ENCODE measurements at places on chromosomes 11 and 22.

GRCh38 chr11:36453678-36454077 lies 56.4 kb downstream of the TRAF6 start:
- DNase-seq = no peak

- DNase-seq = no peak
Measured at GRCh38 chr11:69508974-69509373, 27.5 kb downstream of the LINC01488 start.

DNA sequence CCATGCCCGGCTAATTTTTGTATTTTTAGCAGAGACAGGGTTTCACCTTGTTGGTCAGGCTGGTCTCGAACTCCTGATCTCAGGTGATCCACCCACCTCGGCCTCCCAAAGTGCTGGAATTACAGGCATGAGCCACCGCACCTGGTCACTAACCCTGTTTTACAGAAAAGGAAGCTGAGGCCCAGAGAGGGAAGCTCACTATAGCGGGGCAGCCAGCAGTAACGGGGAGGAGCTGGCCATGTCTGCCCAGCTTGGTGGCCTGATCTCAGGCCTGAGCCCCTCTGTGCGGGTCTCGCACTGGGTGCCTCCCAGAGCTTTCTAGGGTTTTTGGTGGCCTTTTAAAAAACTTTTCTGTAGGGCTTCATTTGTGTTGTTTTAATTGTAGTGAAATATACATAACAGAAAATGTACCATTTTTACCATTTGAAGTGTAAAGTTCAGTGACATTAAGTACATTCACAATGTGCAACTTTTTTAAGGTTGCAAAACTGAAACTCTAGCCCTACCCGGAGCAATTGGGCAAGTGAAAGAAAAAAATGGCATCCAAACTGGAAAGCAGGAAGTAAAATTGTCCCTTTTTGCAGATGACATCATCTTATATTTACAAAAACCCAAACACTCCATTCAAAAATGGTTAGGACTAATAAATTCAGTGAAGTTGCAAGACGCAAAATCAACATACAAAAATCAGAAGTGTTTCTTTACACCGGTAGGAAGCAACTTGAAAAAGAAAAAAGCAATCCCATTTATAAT lies 14.5 kb upstream of the CYTH4 start:
- no peak for DNase-seq

DNA sequence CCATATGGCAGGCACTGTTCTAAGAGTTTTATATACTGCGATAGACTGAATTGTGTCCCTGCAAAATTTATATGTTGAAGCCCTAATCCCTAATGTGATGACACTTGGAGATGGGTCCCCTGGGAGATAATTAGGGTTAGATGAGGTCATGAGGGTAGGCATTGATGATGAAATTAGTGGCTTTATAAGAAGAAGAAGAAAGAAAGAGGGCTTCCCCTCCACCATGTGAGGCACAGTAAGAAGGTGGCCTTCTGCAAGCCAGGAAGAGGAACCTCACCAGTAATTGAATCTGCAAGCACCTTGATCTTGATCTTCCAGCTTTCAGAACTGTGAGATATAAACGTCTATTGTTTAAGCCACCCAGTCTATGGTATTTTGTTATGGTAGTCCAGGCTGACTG lies 46.6 kb upstream of the TENM4 start:
- no peak for DNase-seq

- no peak for DNase-seq
Measured at GRCh38 chr22:29306835-29307595, 565 bp downstream of the GAS2L1 start.

- DNase-seq = no peak
Measured at GRCh38 chr11:36037031-36037430, 93.2 kb downstream of the LDLRAD3 start.

DNA sequence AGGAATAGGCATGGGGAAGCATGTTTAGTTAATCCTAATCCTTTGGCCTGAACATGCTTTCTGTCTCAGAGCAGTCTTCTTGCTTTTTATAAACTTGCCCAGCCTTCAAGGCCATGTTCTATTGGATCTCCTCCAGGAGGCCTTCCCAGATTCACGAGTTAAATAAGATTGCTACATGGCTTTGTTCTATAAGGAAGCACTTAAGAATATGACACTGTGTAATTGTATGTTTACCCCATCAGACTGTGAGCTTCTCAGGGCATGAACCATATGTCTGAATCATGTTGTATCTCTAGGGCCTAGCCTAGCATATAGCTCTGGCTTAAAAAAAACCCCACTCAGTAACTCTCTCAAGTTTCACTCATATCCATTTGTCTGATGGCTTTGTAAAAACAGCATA lies 26.4 kb upstream of the UCP3 start:
- DNase-seq = no peak

DNA sequence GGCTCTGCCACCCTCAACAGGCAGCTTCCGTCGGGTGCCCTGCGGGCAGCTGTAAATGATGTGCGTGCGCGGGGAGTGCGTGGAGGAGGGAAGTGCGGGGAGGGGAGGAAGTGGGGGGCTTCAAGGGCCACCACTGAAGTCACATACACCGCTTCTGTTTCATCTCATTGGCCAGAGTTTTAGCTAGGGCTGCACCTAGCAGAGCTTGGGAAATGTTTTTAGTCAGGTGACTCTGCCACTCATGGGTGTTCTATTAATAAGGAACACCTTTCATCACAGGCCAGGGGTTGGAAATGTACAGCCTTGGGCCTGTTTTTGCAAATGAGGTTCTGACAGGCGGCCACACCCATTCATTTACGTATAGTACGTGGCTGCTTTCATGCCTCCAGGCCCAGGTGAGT lies 14.6 kb downstream of the FAM118A start:
- DNase-seq = no peak

- DNase-seq = no peak
Measured at GRCh38 chr22:37618072-37618656, 9.5 kb downstream of the GGA1 start.

DNA sequence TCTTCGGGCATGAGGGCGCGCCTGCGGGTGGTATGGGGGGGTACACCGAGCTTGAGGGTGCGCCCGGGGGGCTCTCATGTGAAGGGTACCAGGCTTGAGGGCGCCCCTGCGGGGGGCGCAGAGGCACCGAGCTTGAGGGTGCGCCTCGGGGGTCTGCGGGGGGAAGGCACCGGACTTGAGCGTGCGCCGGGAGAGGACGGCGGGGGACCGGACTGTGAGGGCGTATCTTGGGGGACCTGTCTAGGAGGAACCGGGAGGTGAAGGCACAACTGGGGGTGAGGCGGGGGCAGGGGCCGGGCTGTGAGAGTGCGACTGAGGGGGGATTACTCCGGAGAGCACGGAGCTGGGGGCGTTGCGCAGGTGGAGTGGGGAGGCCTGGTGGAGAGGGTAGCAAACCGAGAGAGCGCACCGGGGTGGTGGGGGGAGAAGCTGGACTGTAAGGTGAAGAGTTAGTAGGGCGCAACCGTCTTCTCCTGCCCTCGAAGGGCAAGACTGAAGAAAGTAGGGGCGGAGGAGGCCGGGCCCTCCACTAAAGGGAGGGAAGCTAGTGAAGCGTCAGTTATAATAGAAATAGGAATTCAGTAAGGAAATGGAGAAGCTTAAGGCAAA lies 1.1 kb upstream of the DDX6 start:
- DNase-seq = no peak

GRCh38 chr11:35714882-35715627 lies 52.5 kb downstream of the TRIM44 start:
- DNase-seq = no peak

- no peak for DNase-seq
Measured at GRCh38 chr11:78449866-78450265, 32.2 kb upstream of the GAB2 start.

- DNase-seq = no peak
Measured at GRCh38 chr11:17636721-17637120, 82.7 kb upstream of the MYOD1 start.

GRCh38 chr11:97607291-97608000 lies 1217.6 kb downstream of the JRKL start:
- no peak for DNase-seq

GRCh38 chr22:20036535-20037392 lies 15.9 kb downstream of the TANGO2 start:
- DNase-seq = no peak

GRCh38 chr22:45429981-45430775 lies 16.7 kb downstream of the RIBC2 start:
- no peak for DNase-seq

GRCh38 chr22:21807544-21808529 lies 59.6 kb downstream of the MAPK1 start:
- DNase-seq = no peak

DNA sequence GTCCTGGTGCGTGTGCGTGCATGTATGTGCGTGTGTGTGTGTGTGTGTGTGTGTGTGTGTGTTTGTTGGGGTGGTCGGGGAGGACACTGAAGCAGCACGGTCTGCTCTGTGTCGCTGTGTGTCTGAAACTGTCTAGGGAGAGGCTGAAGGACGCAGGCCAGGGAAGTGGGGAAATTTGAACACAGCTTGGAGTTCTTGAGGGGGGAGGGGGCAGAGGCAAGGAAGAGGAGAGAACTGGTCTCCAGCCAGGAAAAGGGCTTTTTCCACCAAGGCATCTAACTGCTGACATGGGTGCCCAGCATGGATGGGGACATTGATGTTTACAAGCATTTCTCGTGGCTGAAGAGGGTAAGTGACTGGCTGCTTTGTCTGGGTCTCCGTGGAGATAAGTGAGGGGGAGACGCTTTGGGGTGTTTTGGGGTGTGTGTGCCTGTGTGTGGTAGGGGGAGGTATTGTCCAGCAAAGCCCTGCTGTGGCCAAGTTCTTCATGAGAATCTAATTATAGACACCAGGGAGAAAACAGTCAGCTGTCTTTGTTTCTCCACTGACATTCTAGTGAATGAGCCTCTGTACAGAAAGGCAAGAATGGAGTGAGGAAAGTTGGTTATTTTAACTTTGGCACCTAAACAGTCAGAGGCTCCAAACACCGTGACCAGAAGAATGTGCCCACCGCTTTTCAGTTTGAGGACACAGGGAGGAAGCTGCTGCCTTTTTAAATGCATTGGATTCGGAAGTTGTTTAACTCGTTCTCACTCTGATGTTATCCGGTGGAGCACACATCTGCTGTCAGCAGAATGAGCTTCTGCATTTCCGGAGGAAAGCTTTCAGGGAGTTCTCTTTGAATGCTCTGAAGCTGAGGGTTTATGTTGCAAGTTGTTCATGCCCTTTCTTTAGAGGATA lies 63.7 kb downstream of the PPFIBP2 start:
- DNase-seq = no peak

DNA sequence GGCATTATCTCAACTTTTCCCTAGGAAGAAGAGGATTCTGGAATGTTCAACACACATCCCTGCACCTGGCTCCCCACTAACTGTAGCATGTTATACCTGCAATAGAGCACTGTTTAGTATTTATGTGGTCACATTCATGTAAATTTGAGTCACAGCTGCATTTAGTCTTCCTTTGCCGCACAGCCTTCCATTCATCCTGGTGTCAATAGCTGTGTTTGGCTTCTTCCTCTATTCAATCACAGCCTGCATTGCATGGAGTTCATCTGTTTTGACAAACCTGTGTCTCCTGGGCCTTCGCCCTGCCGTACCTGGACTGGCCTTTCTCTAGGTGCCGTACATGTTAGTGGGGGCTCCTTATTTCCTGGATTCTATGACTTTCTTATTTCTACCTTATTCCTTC lies 4.1 kb upstream of the C22orf39 start:
- no peak for DNase-seq

GRCh38 chr11:288478-289397 lies at the start of gene PGGHG:
Gene PGGHG (plus strand): TSS chr11:289126. CDS start chr11:289817, 691 bp downstream.
- DNase-seq = no peak

GRCh38 chr11:117011541-117011898 lies 86.7 kb downstream of the SIK3 start:
- DNase-seq = no peak

GRCh38 chr11:8233691-8234424 lies 29.8 kb downstream of the LMO1 start:
- DNase-seq = no peak

DNA sequence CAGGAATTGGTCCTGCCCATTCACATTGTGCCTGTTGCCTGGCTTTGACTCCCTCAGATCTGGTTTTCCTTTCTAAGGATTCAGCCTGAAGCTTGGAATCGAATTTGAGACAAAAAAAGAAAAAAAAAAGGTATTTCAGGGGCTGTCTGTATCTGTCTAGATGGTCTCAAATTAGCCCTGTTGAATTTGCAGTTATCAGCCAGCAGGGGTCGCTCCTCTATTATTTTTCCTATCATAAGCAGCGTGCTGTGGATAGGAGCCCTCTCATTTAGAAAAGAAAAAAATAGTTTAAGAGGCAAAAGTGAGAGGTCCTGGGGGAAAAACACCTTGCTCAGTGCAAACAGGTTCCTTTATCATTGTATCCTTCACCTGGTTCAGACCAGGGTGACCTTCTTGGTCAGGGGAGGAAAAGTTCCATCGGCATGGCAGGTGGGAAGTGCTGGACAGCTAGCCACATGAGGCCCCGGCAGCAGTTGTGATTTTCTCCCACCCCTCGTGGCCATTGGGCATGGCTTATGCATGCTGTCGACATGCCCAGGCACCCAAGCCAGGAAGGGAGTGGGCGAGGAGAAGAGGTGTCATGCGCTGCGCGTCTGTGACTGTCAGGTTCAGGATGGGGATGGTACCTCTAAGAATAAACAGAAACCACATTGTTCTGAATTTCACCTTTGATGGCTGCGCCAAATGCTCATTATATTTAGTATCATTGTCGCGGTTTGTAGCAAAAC lies 13.1 kb downstream of the OR5AK2 start:
- no peak for DNase-seq

DNA sequence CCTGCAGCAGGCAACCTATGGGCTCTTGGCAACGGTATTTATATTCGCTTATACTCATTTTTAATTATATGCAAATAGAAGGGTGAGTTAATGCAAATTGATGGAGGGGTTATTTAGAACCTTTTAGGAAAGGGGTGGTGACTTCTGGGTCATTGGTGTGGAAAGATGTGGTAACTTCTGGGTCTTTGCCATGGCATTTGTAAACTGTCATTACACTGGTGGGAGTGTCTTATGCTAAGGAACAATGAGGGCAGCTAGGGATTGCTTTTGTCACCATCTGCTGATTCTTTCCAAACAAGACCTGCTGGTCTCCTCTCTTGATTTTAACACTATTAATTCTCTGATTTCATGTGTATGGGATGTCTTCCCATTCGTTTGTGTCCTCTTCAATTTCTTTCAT lies 11.7 kb upstream of the KAT5 start:
- no peak for DNase-seq

DNA sequence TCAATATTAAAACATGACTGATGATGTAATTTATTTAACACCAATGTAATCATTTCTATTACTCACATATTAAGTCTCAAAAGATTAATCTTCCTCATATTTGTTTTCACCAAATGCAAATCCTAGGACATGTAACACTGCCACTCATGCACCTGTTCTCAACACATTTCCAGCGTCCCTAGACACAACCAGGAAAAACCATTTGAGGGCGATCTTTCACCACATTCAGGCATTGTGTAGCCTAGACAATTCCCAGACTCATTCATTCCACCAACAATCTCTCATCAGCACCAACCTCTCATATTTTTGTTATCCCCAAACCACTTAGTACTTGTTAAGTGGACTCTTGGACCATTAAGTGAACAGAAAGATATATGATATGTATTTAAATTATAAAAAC lies 66.1 kb downstream of the SLC36A4 start:
- no peak for DNase-seq

DNA sequence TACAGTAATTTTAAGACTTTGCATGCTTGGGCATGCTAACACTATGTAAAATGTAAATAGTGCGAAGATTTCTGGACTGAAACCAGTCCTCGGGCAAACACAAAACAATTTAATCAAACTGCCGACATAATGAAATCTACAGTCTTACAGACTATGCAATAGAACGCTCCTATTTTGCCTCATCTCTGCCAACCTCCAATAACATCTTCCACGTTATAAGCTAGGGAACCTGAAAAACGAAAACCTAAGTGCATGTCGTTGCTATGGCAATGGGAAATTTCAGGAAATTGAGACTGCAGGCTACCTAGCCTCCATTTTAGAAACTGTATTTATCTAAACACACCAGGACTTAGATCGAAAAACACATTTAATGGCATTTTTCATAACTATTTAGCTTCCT lies 1.1 kb downstream of the CSTF3 start:
- no peak for DNase-seq
